ENCODE measurements at places on chromosomes 4 and X.

GRCh38 chr4:123844374-123844773 lies 447.8 kb downstream of the SPRY1 start:
- DNase-seq, result no peak

- DNase-seq, result no peak
Measured at GRCh38 chr4:154329268-154329868, 162.2 kb downstream of the DCHS2 start.

DNA sequence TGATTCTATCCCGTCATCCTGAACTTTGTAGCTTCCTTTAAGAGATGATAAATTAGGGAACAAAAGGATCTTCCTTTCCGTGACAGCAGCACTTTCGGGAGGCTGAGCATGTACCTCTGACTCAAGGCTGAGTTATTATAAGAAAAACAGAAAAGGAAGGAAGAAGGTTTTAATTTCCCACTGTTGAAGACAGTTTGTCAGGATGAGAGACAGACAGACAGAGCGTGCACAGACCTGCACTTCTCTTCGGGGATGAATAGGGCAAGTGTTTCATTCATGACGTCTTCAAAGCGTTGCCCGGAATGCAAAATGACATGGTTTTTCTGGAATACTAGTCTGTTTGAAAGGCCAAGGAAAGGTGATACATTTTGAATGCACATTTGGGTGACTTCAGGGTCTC lies 405.3 kb upstream of the FAT1 start:
- DNase-seq, result no peak

GRCh38 chrX:3526731-3527130 lies 180.3 kb upstream of the MXRA5 start:
- no peak for DNase-seq

- DNase-seq, result no peak
Measured at GRCh38 chr4:119833611-119834010, 205.0 kb upstream of the PDE5A start.

- no peak for DNase-seq
Measured at GRCh38 chr4:123443401-123444289, 47.0 kb downstream of the SPRY1 start.

- DNase-seq, result no peak
Measured at GRCh38 chrX:38095971-38096529, 89.7 kb downstream of the SYTL5 start.

GRCh38 chrX:38935561-38935960 lies 134.3 kb downstream of the MID1IP1 start:
- DNase-seq, result no peak
